ENCODE measurements at places on chromosomes 11 and 22. TPM values are rescaled to one million over a fixed set of nuclear protein-coding genes. Genes with fewer than 3 reads are reported as not detected.

The PTGDR2 gene
- total RNA-seq, result 0.41 TPM

The CST6 gene
- not detected for total RNA-seq

The HMBS gene
- 6.3 TPM for total RNA-seq

The FOLH1 gene
- 0.92 TPM for total RNA-seq

The DEUP1 gene
- total RNA-seq, result 0.14 TPM

The FIBIN gene
- 0.22 TPM for total RNA-seq

The DKK3 gene
- total RNA-seq, result 51.3 TPM

The CAPN5 gene
- 10.2 TPM for total RNA-seq

The OR52I2 gene
- total RNA-seq, result 0.18 TPM

The CRYBB3 gene
- not detected for total RNA-seq

The SCARF2 gene
- total RNA-seq, result 1.4 TPM

DNA sequence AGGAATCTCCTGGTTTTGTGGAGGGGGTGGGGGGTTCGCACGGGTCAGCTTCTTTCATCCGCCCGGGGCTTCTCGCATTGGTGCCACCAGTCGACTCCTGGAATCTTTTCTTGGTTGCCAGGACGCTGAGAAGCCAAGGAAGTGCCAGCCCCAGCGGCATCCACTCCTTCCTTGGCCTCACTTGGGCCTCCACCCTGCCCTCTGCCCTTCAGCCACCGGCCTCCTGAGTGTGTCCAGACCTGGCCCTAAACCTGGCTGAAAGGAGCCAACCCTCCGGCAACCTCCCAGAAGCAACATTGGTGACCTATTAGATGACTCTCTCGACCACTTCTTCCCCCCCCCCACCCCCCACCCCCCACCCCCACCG is 518 bp upstream of the GALNT18 start:
- no peak for ATAC-seq

GRCh38 chr11:77236901-77237300 is 64.6 kb downstream of the GDPD4 start:
- no peak for ATAC-seq

DNA sequence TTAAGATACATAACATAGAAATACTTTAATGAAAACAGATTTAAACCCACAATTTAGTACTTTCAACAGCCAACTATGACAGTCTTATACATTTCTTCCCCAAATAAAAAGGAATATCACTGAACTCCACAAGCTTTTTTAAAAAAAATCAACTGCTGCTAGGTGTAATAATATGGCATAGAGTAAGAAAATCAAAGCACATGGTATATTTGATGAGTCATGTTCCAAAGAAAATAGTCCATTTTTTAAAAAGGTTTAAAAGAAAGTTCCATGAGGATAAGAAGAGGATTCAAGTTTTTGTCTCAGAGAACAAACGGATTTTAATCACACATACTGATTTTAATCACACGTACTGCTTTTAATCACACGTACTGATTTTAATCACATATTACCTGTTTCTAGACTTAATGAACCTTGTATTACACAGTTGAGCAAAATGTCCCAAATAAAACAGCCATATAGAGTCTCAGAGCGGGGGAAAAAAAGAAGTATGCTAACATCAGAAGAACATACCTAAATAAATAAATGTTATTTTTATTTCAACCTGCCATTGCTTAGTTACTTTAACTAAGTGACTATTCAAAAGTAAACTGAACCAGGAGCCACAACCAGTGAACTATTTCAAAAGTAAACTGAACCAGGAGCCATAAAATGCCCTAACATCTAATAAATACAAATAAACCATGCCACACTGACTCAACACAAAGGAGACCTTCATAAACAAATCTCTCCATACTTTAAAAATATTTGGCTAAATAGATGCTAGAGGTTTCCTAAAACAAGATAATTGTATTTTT is 198.4 kb downstream of the SBF2 start:
- no peak for ATAC-seq

GRCh38 chr11:112226831-112227401 is 688 bp downstream of the PTS start:
- ATAC-seq, result peak; percentile 1

DNA sequence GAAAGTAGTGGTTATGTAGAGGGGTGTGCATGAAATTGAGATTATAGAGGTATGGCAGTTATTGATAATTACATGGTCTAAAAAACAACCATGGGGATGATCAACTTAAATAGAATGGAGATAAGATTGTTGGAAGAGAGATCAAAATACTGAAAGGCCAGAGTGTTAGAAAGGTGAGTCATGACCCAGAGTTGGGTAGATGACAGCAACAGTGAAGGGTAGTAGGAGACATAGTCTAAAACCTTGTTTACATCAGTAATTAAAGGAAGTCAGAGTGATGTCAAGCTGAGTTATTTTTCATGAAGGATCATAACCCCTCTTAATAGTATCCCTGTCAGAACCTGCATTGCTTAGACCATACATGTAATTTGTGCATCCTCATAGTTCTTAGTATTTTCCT is 110.9 kb downstream of the ELP4 start:
- no peak for ATAC-seq

DNA sequence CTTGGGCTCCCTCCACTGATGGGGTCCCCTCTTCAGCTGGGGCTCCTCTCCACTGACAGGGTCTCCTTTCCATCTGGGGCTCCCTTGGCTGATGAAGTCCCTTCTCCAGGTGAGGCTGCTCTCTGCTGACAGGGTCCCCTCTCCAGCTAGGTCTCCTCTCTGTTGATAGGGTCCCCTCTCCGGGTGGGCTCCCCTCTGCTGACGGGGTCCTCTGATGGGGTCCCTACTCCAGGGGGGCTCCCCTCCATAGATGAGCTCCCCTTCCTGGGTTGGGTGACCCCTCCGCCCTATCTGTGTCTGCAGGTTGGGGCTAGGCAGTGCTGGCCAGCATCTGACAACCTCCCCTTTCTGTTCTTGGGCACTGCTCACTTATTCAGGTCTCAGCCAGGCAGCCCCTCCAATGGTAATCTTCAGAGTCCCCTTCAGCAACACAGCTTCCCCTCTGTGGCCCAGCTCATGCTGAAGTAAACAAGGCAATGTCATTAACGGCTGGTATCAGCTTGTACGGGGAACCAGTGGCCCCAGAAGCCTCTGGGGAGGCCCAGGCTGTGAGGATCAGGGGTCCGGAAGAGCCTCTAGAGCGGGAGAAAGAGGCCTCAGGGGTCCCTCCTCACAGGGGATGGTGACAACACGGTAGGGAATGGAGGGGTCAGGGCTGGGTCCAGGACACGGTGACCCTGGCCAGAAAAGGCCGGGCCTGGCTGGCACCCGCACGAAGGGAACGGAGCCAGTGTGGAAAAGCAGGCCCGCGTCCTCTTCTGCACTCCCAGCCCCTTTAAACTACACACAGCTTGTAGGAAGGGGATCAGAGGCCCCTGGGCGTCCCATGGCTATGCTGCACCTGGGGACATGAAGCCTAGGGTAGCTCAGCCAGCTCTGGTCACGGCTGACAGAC is 9.6 kb upstream of the CD81 start:
- ATAC-seq, result no peak

- ATAC-seq, result no peak
Measured at GRCh38 chr22:41516462-41516861, 27.8 kb downstream of the POLR3H start.

DNA sequence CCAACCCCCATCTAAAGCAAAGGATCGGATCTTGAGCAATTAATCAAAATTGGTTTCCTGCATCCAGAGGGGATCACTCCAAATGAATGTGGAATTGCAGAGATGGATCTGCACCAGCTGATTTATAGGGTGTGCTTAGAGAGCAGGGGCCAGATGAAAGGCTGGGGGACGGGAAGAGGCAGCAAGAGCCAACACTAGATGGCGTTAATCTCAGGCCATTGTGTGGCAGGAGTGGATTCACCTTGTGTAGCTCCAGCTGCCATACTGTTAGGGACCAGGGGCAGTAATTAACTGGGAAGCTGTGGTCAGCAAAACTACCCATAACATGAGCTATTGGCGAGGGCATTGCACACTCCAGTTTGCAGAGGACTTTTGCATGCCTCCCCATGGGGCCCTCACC is 35.6 kb downstream of the SERPINH1 start:
- ATAC-seq, result peak; percentile 75

DNA sequence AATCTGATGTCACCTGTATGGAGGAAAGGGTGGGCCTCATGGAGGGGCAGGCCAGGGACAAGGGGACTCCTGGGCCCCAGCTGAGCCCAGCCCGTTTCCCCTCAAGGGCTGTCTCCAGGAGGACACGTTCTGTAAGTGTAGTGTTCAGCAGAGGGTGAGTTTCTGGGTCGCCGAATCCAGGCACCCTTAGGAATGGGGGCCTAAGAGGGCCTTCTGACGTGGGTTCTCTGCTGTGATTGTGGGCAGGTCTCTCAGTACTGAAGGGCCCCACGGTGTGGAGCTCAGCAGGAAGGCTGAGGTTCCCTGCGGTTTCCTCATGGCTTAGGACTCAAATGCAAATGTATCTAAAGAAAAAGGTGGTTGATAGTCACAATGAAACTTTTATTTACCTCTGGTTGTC is 6.5 kb downstream of the PTDSS2 start:
- ATAC-seq, result no peak

GRCh38 chr22:35525687-35526332 is 14.8 kb upstream of the RASD2 start:
- no peak for ATAC-seq

DNA sequence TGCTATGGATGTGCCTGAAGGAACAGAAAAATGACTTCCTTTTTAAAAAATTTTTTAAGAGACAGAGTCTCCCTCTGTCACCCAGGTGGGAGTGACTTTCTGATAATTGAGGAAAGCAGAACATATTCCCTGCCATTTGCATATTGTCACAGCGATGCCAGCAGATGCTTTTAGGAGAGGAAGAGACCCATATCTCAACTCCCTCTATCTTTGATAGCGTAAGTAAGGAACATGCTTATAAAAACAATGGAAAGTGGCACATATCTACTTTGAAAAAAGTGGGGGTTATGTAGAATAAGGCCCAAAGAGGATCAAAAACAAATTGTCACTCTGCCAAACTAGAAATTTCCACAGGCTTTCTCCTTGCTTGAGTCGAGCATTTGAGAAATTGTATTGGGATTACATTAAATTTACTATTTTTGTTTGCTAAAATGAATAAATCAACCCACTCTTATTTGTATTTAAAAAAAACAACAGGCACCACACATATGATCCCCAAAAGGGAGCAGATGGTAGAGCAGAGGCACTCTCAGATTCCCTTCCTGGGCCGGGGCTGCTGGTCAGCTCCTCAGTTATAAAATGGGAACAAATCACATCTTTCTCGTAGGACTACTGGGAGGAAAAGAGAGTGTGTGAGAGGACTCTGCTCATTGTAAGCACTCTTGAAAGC is 68.8 kb upstream of the TSPAN18 start:
- no peak for ATAC-seq

GRCh38 chr22:30313527-30314363 is 13.0 kb downstream of the TBC1D10A start:
- ATAC-seq, result no peak

DNA sequence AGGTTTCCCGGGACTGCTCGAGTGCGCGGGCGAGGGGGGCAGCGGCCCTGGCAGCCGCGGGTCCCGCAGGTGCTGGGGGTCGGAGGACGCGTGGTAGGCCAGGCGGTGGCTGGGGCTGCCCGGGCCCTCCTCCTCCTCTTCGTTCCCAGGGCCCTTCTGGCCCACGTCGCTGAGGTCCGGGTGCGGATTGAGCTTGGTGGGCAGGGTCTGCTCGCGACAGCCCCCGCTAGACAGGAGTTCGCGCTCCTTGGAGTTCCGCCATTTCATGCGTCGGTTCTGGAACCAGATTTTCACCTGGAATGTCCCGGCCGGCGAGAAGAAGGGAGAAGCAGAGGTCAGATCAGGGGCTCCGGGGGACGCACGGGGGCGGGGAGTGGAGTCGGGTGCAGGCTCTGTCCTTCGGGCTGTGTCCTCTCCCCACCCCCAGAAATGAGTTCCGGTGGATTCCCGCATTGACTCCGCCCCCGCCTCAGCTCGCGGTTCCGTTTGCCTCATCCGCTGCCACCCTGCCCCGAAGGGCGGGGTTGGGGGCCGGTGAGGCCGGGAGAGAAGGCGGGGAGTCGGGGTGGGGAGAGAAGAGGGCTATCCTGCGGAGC is 3.9 kb downstream of the DBX1 start:
- no peak for ATAC-seq

DNA sequence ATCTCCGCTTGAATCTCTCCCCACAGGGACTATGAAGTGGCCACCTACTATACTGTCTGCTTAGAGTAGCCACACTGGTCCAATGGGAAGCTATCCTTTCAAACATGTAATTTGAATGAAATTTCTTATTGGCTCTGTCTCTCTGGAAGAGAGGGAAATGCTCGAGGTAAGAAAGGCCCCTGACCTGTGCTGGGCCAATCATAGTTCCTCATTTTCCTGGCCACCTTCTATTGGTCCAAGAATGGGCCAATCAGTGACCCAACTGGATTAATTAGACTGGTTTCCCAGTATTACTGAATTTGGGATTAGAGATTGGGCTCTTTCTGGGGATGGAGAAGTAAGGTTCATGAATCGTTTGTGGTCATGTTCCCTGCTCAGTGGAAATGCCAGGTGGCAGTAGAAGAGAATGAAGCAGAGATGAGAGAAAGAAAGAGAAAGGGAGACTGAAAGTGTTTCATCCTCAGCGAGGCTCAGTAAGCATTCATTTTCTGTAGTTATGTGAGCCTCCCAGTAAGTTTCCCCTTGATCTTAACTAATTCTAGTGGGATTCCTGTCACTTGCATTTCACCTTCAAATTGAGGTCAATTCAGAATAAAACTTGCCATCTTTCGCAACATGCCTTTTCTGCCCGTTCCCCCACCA is 8.4 kb upstream of the MMP20 start:
- no peak for ATAC-seq

GRCh38 chr11:11979488-11980117 is 28.8 kb downstream of the DKK3 start:
- peak; percentile 96 for ATAC-seq

- no peak for ATAC-seq
Measured at GRCh38 chr11:132211479-132211878, 841.1 kb downstream of the NTM start.

GRCh38 chr22:39776295-39777009 is 117.1 kb downstream of the ENTHD1 start:
- no peak for ATAC-seq

DNA sequence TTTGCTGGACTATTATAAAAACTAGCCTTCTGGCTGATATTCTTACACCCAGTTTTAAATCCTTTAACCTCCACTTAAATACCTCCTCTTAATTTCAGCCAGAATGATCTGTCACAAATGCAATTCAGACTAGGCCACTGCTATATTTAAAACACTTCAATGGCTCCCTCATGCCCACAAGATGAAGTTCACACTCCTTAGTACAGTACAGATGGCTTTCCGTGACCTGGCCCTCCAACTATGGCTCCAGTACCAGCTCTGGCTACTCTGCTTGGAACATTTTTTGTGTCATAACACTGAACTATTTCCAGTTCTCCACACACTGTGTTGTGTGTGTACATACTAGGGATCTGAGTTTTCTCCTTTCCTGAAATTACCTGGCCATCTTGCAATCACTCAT is 353.4 kb downstream of the SOX6 start:
- no peak for ATAC-seq

GRCh38 chr11:107581147-107581546 is 9.8 kb upstream of the ELMOD1 start:
- ATAC-seq, result no peak

GRCh38 chr11:133525976-133526375 is 6.3 kb downstream of the OPCML start:
- ATAC-seq, result no peak

GRCh38 chr11:107708792-107709191 is 3.1 kb downstream of the SLN start:
- no peak for ATAC-seq

- ATAC-seq, result no peak
Measured at GRCh38 chr11:101022256-101022655, 107.4 kb downstream of the PGR start.

- ATAC-seq, result no peak
Measured at GRCh38 chr11:2707736-2708135, 7.9 kb upstream of the KCNQ1OT1 start.

- ATAC-seq, result no peak
Measured at GRCh38 chr11:13310443-13310842, 32.9 kb downstream of the BMAL1 start.

Data from motor neuron (in vitro differentiated cells).